ENCODE measurements at places on chromosomes 11 and 22.

- no peak for DNase-seq
Observed at GRCh38 chr11:36258730-36259360, 30.4 kb downstream of the COMMD9 start.

DNA sequence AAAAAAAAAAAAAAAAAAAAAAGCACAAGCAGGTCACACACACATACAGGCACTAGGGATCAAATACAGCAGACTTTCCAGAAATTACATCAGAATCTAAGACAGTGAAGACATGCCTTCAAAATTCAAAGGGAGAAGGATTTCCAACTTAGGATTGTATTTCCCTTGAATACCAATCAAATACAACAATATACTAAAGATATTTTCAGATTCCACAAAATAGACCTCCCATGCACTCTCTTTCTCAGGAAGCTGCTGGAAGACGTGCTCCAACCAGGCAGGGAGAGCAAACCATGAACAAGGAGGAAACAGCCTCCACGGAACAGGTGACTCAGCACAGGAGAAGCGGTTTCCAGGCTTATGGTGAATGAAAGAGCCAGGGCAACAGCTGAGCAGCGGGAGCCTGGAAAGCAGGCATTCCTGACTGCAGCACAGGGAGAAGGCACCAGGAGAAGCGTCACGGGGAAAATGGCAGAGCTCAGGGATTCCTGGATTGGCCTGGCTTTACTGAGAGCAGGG, 32.0 kb downstream of the TMEM184B start:
- DNase-seq: no peak

GRCh38 chr11:47607380-47607779, 13.2 kb upstream of the C1QTNF4 start:
- DNase-seq: no peak

- no peak for DNase-seq
Observed at GRCh38 chr11:70760416-70761020, 362.2 kb downstream of the CTTN start.

GRCh38 chr22:38653741-38654140, 2.5 kb downstream of the FAM227A start:
- no peak for DNase-seq

- no peak for DNase-seq
Observed at GRCh38 chr11:113411536-113411935, 24.0 kb downstream of the ANKK1 start.

DNA sequence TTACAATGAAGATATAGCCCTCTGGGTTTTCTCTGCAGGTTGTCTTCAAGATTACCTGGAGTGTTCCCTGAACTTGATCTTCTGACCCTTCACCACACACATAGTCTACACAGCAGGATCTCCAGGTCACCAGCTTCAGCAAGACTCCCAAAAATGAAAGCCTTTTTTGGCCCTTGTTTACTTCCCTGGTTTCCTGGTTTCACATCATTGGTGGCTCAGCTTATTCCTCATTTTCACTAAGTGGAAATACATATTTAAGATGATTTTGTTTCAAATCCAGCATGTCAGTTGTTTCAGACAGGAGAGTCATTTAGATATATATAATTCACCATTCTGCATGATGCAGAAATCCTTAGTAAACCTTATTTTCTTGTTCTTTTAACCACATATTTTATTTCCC, 41.6 kb upstream of the MPEG1 start:
- DNase-seq: no peak

DNA sequence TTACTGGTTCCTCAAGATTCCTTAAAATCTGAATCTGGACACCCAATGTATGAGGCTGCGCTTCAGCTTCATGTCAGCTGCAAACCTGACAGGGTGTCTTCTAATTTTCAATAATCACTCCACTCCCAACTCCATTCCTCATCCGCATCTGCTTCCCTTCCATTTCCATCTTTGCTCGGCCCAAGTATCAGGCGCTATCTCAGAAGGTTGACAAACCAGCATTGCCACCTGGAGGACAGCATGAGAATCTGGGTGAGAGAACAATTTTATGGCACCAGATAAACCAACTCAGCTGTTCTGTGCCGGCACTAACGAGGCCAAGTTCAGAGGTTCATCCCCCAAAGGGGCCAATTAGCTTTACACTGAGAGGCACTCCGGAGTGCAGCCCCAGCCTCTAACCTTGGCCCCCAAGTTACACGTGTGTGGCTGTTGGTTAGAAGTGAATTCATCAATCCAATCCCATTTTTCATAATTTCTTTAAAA, 79.1 kb upstream of the LMO2 start:
- DNase-seq: no peak

- DNase-seq: no peak
Observed at GRCh38 chr22:43824724-43825420, 12.8 kb upstream of the EFCAB6 start.

DNA sequence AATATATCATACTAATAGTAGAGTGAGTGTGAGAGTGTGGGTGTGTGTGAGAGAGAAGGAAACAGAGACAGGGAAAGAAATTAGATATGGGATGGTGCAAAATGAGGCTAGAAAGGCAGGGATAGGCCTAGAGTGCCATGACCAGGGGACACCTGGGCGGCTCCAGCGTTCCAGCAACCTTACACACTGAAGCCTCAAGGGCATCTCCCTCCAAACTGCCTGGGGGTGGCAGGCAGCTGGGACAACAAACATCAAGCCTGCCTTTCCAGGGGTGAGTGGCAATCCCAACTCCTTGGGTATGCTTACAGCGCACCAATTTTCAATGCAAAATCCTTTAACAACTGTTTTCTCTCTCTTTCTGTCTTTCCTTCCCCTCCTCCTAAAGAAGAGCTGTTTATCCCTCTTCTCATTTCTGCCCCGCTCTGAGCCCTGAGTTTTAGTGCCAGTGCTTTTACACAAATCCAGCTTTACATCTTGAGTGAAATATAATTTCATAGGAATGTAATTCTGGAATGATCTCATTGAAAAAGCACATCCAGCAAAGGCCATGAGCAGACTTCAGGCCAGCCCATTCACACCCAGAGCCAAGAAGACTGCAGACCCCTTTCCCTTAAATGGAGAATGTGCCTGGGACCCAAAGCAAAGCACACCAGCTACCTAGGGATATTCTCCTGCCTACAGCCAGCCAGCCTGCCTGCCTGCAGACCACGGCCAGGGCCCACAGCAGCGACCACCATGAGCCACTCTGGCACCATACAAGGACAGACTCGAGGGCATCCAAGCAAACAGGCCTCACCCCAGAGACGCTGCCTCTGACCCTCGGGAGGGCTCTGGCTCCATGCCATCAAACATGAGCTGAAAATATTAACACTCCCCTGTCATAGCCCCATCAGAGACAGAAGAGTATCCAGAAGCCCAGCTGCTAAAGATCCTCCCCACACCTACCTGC, 90.3 kb downstream of the RPL27A start:
- DNase-seq: no peak

GRCh38 chr11:12528487-12528886, 145.7 kb upstream of the TEAD1 start:
- DNase-seq: no peak

- DNase-seq: peak; percentile 74
Observed at GRCh38 chr11:77473801-77474683, at the start of gene PAK1. Gene PAK1 (minus strand): TSS chr11:77474094. CDS start chr11:77392520, 81,574 bp downstream.

Measured in activated CD4-positive, alpha-beta T cell treated with anti-CD3 and anti-CD28 coated beads for 24 hours (primary cell).